ENCODE measurements at places on chromosomes 4 and X.

GRCh38 chr4:157219711-157220370 lies 687 bp upstream of the GRIA2 start:
- DNase-seq: no peak

DNA sequence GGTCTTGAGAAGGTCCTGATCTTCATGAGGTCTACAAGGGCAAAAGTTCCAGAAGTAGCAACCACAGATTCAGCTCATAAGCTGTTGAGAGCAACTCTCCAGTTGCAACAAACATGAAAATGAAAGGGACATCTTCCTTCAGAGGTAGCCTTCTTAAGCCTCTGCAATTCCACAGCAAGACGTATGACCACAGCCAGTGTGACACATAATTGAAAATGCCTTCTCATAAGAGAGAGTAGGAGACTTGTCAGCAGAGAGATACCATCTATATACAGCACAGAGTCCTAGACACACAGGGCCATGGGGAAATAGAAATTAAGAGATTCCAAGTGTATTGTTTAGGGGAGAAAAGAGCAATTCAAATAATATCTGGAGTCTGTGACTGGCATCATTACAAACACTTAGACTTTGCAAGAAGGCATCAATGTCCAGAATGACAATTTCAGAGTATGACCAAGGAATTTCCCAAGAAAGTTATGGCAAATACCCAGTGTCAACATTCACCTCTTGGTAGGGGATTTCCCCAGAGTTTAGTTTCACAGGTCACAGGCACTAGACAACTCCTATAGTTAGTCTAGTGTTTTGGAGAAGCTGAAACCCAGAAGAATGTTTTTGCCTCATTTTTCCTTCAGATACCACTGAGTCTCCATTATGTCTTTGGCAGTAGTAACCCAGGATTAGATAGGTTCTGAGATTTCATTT lies 340.3 kb downstream of the ZNF674 start:
- DNase-seq: no peak

GRCh38 chrX:19096586-19096985 lies 25.7 kb downstream of the ADGRG2 start:
- DNase-seq: no peak

DNA sequence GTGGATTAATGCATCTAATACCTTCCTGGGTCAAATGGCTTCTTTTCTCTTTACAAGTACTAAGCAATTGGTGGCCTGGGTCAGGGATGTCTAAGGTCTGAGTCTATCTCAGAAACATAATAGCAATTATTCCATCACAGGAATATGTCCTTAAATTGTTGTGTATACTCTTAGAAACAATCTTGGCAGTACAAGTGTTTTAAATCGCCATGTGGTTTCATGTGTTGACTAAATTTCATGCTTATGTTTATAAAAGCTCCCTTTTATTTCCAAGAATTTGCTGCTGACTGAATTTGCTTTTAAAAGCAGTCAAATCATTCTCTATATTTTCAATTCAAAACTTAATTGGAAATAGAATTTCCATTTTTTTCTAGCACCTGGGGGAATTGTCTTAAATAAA lies 125.3 kb upstream of the PACRGL start:
- DNase-seq: no peak

- DNase-seq: no peak
Measured at GRCh38 chr4:163673848-163674697, 179.6 kb downstream of the TMA16 start.
